ENCODE measurements at places on chromosomes 2 and 18.

DNA sequence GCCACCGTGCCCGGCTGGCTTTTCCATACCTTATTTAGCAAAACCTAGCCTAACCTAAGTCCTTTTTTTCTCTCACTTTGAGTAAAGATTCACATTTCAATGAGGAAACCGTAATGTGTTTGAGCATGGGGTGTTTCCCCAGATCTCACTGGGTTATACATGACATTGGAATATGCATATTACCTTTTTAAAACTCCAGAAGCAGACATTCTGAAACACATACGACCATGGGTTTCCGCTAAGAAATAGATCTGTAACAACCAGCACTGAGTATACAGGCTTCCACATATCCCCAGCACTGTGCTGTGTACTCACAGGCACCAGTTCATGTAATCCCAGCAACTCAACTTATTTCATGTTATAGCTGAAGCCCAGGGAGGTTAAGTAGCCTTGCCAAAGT, 41.0 kb upstream of the FOSL2 start:
- no peak for DNase-seq

GRCh38 chr2:191001624-191002023, 12.3 kb downstream of the STAT1 start:
- no peak for DNase-seq

DNA sequence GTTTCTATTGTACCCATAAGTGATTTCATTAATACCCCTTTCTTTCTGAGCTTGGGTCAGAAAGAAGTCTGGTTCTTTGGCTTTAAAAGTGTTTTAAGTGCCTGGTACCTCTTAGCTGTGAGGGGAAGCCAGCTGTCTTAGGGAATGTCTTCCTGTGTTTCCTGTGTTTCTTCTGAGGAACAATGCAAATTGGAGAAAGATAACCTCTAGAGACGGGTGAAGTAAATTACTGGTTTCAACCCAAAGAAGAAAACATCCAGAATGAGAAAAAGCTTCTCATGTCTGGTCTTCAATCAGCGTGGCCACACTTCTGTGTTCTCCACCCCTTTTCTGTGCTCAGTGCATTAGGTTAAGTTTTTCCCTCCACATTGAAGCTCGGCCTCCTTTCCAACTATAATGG, 10.2 kb upstream of the CHN1 start:
- no peak for DNase-seq

- DNase-seq = no peak
Observed at GRCh38 chr2:161208527-161209139, 48.4 kb downstream of the TANK start.

DNA sequence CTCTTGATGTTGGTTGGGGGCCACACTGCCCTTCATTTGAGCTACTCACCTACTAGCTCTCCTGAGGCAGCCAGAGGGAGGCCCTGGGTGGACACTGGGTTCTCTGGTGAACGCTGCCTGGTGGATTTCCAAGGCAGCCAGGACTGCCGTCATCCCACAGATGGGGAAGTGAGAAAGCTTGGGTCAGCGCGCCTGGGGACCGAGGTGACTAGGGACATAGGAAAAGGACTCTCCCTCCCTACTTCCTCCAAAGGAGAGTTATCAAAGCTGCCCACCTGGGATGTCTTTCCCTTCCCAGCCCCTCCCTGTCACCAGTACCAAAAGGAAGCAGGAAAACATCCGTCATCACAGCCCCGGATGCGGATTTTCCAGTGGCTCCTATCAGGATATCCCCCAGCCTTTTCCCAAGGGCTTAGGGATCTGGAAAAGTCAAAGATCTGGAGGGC, 3.8 kb upstream of the SEMA4C start:
- DNase-seq = no peak

DNA sequence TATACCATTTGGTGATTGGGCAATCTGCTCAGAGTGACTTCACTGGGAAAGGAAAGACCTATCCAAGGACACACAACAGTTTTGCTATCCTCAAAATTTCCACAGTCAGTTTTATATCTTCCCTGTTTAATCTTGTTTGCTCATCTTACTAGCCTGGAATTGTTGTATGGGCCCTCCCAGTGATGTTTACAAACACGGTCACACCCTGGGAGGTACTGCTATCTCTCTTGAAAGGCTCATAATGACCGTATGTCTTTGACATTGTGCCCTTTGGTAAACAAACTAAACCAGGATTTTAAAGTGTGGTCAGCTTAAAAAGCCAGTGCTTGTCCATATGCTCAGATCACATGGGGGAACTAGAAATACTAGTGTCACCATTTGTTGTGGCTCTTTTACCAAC, 277.0 kb downstream of the CDH2 start:
- no peak for DNase-seq

GRCh38 chr2:25072606-25073005, 30.7 kb downstream of the EFR3B start:
- DNase-seq = no peak
